Left hindlimb (tissue), 1 donor: ENCODE measurements at places on chromosomes 16 and 17.

GRCh38 chr17:55324296-55324978 lies 59.7 kb downstream of the HLF start:
- no peak for DNase-seq

DNA sequence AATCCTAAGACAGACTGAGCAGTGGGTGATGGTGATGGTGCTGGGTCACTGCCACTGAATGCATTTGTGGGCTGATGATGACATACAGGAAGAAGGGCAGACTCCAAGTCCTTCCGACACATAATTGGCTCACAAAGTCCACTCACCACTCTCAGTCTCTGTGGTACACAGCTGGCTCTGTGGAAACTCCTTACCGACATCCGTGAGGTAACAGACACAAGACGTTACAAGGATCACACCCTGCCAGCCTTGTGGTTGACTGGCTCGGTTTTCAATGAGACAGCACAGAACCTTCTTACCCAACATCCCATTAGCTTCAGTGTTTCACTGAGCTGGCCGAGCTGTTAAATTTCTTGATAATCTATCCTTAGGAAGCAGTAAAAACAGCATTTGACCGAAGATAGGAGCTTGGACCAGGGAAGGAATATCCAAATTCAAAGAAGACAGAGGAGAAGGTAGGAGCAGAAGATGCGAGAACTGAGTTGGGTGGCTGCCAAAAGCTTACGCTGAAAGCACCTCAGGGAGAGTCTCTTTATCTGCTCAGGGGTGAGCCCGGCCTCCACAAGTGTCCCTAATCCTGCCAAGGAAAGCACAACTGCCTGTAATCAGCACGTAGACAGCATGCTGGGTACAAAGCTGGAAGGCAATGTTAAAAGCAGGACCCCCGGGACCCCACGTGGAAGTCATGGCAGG lies 5.5 kb upstream of the MXRA7 start:
- no peak for DNase-seq

DNA sequence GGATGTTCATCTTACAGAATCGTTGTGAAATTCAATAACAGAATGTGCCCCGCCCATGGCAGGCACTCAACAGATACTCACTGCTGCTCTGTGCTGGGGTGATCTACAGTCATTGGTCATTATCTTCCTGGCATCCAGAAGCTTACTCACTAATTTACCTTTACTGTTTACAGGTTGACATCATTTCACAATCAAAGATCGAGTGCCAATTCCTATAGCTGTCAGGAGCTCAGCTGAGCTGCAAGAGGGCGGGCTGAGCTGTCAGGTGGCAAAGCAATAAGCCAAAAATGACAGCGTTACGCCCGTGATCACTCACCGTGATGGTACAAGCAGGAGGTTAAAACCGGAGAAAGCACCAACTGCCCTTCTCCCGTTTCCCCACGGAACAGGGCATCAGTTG lies 51.2 kb downstream of the LITAF start:
- DNase-seq, result no peak

DNA sequence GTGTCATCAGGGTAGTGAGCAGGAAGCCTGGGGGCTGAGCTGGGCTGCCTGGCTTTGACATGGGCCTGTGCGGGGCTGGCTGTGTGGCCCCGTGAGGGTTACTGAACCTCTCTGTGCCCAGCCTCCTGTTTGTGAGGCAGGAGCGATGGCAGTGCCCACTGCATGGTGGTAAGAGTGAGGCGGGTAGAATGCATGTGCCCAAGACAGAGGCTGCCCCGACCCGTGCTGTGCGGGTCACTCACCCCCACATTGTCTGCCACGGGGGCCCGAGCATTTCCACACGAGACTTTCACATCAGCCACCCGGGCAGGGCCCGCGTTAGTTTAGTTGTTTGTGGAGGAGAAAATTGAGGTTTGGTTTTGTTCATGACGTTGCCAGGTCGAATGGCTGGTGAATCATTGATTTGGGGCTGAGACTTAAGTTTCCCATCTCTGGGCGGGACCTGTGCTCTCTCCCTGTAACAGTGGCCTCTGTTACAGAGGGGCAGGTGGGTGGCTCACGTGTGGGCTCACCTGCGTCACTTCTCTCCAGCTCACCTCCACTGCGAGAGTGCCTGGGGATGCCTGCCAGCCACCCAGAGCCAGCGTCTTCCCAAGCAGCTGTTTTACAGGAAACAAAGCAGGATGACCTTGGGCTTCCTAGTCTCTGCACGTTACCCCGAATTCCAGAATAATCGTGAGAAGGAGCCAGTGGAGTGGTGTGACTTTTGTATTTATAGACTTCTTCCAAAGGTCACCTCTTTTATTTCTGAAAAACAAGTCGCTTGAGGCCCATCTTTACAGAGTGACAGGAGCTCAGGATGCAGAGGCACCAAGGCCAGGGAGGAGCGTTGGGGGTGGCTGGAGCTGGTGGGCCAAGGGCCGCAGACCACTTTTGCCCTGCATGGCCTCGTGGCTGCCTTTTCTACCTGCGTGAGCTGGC lies 150.6 kb downstream of the RPTOR start:
- no peak for DNase-seq

- no peak for DNase-seq
Observed at GRCh38 chr17:36825951-36826350, 111.3 kb upstream of the LHX1 start.

DNA sequence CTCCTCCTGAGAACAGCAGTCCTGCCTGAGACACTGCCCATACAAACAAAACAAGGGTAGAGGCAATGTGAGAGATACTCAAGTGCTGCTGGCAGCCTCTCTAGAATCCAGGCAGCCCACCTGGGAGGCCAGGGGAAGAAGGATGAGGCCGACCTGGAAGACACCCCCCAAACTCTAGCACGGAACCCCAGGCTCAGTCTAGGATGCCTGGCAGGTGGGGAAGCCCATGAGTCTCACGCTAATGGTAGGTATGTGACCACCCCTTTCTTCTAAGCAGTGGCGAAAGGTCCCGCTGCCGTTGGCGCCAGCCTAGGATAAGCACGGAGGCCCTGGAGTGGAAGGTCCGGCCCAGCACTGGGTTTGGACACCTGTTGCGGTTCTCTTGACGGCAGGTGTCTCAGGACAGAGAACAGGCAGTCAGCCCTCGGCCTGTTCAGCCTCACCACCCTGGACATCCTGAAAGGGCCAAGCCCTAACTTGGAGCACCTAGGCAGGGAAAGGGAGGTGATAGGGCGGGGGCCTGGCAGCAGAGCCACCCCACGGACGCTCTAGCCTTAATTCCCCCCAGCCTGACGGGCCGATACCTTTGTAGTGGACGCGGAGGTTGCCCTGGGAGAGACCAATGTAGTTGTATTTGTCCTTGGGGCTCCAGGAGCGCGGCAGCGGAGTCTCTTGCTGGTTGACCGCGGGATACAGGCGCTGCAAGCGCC lies 487 bp downstream of the RANBP10 start:
- no peak for DNase-seq

- DNase-seq, result no peak
Observed at GRCh38 chr16:3063625-3064386, 1.6 kb upstream of the IL32 start.

DNA sequence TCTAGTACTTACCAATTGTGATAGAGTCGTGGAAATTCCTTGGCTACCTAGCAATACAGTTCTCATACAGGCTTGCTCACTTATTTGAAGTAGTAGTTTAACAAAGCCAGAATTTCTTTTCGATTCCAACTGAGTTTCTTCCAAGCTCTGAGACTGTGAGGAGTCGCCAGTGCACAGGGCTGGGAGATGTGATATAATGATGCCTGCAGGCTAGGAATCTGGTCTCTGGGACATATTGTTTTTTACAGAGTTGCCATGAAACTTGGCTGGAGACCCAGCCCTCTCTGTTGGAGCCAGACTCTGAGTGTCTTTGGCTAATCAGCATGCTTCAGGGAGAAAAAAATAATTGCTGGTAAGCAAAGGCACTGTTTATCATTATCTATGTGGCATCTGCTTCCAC lies 698.8 kb upstream of the GOT2 start:
- DNase-seq, result no peak

- DNase-seq, result no peak
Observed at GRCh38 chr17:72530454-72530853, 409.6 kb downstream of the SOX9 start.

DNA sequence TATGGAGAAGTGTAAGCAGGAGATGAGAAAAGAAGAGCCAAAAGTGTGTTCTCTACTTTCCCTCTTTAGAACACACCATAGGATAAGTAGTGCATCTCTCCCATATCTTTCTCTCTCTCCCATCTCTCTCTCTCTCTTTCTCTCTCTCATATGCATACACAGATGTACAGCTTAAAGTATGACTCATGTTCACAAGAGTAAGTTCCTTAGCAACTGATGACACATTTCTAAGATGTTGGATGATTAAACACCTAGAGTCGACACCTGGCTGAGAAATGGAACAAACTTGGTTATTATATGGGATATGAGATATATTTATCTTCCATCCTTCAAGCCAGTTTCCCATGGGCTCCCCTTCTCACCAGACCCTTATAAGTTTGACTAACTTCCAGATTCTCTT lies 113.5 kb downstream of the TMEM132E start:
- no peak for DNase-seq

- no peak for DNase-seq
Observed at GRCh38 chr17:8290043-8290442, 1.6 kb downstream of the RANGRF start.

DNA sequence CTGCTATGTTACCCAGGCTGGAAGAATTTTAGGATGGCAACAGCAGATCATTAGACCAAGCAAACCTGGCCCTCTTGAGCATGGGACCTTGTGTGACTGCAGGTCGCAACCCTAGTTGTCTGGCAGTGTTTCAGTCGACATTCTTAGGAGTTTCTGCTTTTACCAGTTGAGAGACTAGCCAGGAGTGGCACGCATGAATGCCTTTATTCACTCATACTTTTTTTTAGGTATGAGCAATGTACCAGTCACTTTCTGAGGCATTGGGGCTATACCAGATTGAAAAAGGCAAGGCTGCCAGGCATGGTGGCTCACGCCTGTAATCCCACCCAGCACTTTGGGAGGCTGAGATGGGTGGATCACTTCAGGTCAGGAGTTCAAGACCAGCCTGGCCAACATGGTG lies 28.2 kb upstream of the HAS3 start:
- no peak for DNase-seq

- DNase-seq, result no peak
Observed at GRCh38 chr16:63337264-63337663, 1301.0 kb upstream of the CDH8 start.

DNA sequence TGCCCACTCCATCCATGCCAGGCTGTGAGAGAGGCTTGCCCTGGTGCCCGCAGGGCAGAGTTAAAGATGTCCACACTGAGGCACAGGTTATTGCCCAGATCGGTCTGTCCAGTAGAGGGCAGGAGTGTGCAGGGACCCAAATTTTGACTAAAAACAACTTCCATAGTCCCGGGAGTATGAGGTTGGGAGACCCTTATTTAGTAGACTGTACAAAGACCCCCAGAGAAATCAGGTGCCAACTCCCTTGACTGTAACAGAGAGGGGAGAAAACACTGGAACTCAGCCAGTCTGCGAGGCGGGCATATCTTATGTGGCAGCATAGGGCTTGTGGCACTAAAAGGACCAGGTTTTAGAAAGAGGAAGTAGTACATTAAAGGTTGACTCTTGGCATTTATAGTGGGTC lies 43.4 kb downstream of the HNF1B start:
- no peak for DNase-seq

DNA sequence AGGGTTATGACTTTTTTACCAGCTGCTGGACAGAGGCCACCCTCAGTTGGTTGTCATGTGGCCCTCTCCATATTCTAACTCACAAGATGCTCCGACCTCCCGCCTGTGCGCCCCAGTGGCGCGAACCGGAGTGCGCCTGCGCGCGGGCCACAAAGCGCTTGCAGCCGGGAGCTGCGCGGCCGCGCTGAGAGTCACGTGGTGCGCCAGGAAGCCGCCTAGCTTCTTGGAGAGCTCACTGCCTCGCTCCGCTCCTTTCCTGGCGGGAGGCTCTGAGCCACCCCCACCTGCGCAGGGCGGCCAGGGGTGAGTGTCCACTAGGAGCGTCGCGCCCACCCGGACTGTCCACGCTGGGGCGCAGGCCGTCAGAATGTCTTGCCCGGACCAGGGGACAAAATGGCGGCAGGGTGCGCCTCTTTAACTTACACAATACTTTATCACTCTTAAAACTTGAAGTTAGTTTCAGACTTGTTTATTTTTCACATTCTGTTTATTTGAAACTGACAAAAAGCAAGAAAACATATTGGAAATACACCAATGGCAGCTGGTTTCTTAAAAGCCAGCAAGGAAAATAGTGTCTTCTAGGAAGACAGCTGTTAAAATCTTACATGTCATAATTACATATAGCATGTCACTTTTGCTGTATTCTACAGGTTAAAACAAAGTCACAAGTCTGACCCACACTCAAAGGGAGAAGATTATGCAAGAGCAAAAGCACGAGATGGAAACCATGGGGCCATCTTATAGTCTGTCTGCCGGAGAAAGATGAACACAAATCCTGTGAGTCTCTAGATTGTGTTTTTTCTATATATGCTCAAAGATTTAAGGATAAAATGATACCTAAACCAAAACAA lies 357.9 kb downstream of the CNTNAP4 start:
- no peak for DNase-seq

DNA sequence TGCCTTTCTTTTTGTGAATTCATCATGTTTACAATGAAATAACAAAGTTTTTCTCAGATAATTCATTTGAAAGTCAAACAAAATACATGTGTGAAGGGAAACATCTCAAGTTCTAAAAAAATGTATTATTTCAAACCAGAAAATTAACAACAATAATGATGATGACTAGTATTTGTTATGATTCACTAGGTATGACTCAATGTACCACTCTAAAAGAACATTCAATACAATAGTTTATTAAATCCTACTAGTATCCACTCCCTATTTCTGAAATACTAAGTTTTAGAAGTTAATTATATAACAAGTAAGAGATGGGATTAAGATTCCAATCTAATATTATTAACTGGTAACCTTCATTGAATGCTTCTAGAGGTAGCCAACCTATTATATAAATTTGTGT lies 1444.8 kb upstream of the CDH8 start:
- no peak for DNase-seq
